Hypothalamus (tissue), 51 donors: ENCODE measurements at places on chromosomes 11 and 22.

DNA sequence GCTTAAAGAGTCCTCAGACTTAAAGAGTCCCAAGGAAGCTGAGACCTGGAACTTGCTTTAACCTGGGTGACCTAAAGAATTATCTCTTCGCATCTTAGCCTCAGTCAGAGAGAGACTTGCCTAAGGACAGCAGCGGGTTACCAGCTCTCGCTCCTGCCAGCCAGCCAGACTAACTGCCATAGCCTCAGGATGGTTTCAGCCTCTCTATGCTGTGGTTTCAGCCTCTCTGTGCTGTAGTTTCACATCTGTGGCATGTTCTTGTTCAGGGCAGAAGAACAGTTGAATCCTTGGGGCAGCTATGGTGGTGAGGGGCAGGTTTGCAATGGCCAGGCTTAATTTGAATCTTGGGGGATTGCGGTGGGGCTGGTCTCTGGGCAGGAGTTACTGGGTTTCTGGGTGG lies 2.3 kb downstream of the FRMD8 start:
- DNase-seq = no peak

GRCh38 chr22:45335854-45336522 lies 26.3 kb downstream of the FAM118A start:
- no peak for DNase-seq

DNA sequence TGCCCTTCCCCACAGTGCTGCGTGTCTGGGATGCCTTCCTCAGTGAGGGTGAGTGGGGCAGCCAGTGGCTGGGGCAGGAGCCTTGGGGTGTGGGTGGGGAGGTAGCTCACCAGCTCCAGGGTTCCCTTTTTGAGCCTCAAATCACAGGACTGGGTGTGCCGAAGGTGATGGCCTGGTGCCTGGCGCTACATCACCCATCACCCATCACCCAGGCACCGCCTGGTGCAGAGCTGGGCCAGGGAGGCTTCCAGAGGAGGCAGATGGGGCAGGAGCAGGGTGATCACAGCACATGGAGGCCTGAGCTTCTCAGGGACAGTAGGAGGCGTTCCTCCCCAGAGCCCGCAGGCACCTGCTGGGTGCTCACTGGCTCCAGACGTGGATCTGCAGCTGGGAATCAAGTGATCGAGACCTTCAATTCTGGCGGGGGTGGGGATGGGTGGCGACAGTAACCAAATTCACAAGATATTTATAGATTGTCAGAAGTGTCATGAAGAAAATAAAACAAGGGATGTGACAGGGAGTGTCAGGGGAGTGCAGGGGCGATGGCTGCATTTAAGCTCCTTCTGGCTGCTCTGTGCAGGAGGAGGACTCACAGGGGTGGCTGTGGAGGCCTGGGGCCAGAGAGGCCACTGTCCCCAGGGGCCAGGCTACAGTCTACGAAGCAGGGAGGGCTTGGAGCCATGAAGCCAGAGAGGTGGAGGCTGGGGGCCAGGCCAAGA lies 3.2 kb downstream of the TBC1D10C start:
- no peak for DNase-seq

- DNase-seq = no peak
Measured at GRCh38 chr22:47673557-47673956, 911.1 kb downstream of the TBC1D22A start.

GRCh38 chr11:16924462-16924825 lies 89.8 kb downstream of the PLEKHA7 start:
- DNase-seq = no peak

DNA sequence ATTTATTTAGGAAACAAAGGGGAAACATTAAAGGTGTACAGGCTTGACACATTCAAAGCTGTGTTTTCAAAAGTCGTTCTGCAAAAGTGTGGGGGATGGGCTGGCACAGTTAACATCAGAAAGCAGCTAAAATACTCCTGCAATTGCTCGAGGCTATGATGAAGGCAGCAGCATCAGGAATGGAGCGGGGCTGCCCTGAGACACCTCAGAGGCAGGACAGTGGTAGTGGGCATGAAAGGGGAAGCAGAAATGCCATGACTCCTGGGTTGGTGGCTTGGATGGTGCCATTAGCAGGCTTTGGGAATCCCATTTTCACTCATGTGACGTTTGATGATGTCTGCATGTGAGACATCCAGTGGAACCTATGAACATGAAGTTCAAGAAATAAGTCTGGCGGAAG lies 646 bp downstream of the NCAPD3 start:
- no peak for DNase-seq

- DNase-seq = no peak
Measured at GRCh38 chr11:2310786-2311352, 9.1 kb downstream of the TSPAN32 start.
